ENCODE measurements at places on chromosomes 7 and 10. TPM values are rescaled to one million over a fixed set of nuclear protein-coding genes. Genes with fewer than 3 reads are reported as not detected.

DNA sequence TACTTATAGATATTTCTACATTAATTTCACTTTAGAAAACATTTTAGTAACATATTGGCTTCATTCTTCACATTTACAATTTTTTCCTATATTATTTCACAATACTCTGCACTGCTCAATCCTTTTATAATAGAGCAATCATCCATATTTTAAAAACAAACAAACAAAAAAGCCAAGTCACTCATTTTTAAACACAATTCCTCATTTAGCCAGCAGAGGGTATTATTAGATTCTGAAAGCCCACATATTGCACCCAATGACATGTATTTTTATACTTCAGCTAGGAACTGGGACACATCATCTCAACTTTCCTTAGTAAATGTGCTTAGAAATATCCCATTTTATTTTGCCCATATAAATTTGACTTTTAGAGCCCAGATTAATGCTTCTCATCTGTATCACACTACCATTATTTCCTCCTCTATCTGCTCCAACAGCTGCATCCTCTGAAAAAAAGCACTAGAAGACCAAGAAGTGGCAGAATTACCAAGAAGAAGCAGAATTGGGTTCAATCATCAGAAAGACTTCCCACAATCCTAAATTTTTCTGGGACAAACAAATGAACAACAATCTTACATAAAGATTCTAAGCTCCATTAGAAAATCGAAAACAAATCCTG, 29.5 kb downstream of the CTNNA3 start:
- peak; percentile 55 for DNase-seq

GRCh38 chr10:132056663-132057062, 9.1 kb upstream of the JAKMIP3 start:
- DNase-seq: no peak

DNA sequence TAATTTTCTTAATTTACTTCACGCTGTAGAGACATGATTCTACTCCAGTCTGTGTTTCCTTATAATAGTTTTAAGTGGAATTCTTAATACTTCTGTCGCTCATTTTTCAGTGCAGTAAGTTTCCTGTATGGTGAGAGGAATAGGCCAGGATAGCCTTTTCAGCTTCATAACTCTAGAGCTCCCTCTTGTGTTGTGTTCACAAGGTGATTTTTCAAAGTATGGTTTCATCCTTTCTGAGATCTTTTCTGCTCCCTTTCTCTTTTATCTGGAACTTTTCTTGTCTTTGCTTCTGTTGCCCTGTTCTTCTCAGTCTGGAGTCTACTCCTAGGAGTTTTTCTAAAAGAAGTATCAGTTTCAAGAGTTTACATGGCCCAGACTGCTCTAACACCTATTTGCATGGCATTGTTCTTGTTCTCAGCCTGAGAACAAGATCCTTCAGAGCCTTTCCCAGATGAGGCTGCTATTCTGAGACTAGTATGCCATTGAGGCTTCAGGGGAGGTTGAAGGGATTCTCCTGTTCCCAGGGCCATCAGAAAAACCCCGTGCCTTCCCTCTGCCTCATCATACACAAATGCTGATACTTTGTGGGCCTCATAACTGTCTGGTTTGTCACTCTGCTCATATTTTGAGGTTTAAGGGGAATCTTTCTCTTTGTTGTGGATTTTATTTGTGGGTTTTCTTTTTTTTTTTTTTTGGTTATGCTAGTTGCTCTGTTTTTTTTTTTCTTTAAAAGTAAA, 21.8 kb downstream of the NET1 start:
- peak; percentile 81 for DNase-seq

DNA sequence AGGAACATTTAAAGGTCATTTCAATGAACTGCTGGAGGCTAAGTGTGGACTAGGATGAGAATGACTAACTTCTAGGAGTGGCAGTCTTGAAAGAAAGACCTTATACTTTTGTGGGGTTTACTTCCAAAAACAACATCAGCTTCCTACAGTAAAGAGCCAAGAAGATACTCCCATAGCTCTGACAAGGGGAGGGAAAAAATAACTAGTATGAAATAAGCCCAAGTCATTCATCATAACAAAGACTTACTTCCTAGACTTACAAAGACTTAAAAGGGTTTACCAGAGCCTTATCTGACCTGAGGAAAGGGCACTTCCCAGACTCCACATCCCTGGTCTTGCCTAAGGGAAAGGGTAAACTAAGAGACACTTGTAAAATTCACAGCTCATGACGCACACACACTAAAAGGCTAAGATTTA, 31.7 kb downstream of the ARHGAP12 start:
- DNase-seq: no peak

- no peak for DNase-seq
Measured at GRCh38 chr7:155529845-155530244, 16.5 kb downstream of the CNPY1 start.

GRCh38 chr7:116948934-116949333, 4.4 kb upstream of the ST7 start:
- peak; percentile 18 for DNase-seq

GRCh38 chr7:66950311-66950710, 29.3 kb downstream of the TMEM248 start:
- DNase-seq: no peak

DNA sequence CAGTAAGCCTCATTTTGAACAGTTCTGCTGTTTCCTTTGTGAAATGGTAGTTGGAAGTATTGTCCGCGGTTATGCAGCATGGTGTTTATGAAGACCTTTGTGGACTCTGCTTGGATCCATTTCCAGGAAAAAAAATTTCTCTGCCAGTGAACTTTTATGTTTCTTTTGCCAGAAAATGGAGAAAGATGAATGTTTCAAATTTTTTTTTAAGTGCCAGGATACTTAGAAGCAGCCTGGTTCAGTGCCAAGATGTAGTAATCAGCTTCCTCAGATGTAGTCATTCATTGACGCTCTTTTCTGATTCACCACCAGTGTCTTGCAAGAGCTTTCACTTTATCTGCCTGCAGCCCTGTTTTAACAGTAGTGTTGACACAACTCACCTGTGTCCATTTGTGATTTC, 258.2 kb downstream of the SDK1 start:
- DNase-seq: no peak

GRCh38 chr7:452226-452751, 67.4 kb downstream of the PDGFA start:
- DNase-seq: peak; percentile 44

- no peak for DNase-seq
Measured at GRCh38 chr7:103418241-103418640, 27.8 kb downstream of the SLC26A5 start.

DNA sequence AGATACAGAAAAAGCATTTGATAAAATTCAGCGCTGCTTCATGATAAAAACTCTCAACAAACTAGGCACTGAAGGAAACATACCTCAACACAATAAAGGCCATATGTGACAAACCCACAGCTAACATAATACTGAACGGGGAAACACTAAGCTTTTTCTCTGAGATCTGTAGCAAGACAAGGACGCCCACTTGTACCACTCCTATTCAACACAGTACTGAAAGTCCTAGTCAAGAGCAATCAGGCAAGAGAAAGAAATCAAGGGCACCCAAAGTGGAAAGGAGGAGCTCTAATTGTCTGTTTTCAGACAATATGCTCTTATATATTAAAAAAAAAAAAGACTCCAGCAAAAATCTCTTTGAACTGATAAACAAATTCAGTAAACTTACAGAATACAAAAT, 13.3 kb downstream of the DIP2C start:
- no peak for DNase-seq

The FAM25A gene
- total RNA-seq: not detected

The STAMBPL1 gene
- 38.4 TPM for total RNA-seq

The AKR1C4 gene
- not detected for total RNA-seq

The SCIN gene
- 0.66 TPM for total RNA-seq
